ENCODE measurements at places on chromosomes 7 and 10.

- H3K4me1 ChIP-seq = peaks cover 37% of the 10 kb centered on the region
- H3K36me3 ChIP-seq = no peaks in the 10 kb centered on the region
- no peaks in the 10 kb centered on the region for H3K27me3 ChIP-seq
- H3K27ac ChIP-seq = no peak overlapping the region
- H3K4me3 ChIP-seq = no peak overlapping the region
Measured at GRCh38 chr7:101939136-101939695, 121.8 kb downstream of the CUX1 start.

DNA sequence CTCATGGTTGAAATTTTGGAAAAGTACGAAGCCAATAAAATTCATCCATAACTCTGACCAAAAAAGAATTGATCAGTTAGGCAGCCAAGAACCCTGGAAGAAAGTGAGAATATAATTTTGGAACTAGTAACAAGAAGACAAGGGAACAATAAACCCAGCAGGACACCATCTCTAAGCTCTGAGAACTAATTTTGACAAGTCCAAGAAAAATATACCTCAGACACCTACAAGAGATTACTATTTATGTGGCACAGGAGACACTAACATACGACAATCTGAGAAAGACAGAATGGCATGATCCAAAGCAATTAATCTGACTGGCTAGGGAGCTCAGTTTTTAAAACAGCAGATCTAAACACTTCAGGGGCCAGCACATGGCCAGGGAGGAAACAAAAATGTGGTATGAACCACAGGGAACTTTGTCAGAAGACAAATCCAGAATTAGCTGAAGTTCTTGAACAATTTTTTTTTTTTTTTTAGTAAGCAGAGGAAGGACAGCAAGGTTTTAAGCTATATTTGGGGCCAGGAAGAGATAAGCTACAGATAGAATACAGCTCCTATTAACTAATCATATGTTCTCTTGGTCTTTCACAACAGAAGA, 38.9 kb downstream of the PARD3 start:
- no peak overlapping the region for H3K27ac ChIP-seq
- H3K4me3 ChIP-seq = no peak overlapping the region
- no peak for DNase-seq
- H3K36me3 ChIP-seq = no peaks in the 10 kb centered on the region

DNA sequence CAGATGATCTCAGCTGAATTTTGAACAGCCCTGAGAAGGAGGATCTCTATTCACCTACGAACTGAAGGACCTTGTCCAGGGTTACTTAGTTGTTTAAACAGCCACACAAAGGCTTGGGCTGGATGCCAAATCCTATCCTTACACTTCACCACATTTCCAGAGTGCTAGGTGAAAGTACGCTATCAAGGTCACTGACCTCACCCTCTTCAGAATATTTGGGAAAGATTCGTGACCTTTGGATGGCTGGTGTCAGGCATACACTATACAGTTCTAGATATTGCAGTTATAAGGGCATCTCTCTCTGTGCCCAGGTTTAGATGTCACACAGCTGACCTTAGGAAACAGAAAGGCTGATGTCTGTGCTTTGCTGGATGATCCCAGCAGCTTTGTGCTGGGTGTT, 61.2 kb upstream of the ABLIM1 start:
- peaks cover 10% of the 10 kb centered on the region for H3K27me3 ChIP-seq
- H3K27ac ChIP-seq = no peak overlapping the region
- peaks cover 13% of the 10 kb centered on the region for H3K4me1 ChIP-seq
- no peaks in the 10 kb centered on the region for H3K36me3 ChIP-seq
- DNase-seq = no peak

DNA sequence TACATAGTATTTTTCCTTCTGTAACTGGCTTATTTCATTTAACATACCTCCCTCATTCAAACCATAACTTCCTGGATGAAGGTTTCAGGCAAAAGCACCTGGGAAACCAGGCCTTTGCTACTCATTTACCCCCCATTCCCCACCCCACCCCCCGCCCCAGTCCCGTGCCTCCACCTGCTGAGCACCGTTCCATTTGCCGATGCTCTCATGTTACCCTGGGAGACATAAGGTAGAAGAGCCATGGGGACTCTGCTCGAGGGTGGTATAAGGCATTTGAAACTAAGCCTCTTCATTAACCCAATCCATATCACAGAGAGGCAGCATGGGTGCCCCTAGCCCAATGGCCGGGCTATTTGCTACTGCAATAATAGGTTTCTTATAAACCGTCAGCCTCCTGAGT, 22.2 kb upstream of the MCM10 start:
- no peak overlapping the region for H3K27ac ChIP-seq
- no peak for DNase-seq
- H3K4me1 ChIP-seq = no peaks in the 10 kb centered on the region
- H3K4me3 ChIP-seq = no peak overlapping the region

DNA sequence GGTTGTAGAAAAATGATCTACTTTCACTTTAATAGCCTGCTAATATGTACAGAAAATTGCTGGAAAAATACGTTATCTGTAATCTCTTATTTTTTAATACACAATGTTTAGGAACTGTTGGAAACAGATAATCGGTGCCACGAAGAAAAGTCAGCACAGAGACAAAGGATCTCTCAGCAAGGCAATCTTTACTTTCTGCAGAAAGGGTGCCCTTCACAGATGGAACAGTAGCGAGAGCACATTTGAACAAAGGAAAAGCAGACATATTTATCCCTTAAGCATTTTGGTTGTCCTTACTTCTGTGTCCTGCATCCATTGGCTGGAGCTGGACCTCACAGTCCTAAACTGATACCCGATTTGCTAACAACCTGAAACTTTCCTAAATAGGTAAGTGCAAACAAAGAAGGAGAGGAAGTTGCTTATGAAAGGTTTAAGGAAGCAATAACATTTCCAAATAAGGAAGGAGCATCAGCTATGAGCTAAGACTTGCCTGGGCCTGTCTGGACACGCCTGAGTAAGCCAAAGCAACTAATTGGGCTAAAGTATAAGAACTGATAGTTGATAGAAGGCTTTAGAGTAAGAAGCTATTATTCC, 640.0 kb downstream of the SH2D4B start:
- no peak overlapping the region for H3K27ac ChIP-seq
- no peaks in the 10 kb centered on the region for H3K4me1 ChIP-seq
- DNase-seq = no peak
- H3K4me3 ChIP-seq = no peak overlapping the region

GRCh38 chr10:97032624-97033023, 153.1 kb downstream of the SLIT1 start:
- no peaks in the 10 kb centered on the region for H3K36me3 ChIP-seq
- peaks cover 26% of the 10 kb centered on the region for H3K27me3 ChIP-seq
- DNase-seq = peak; percentile 11
- H3K27ac ChIP-seq = no peak overlapping the region
- no peaks in the 10 kb centered on the region for H3K4me1 ChIP-seq

GRCh38 chr10:4315551-4315950, 510.5 kb upstream of the AKR1E2 start:
- H3K36me3 ChIP-seq = no peaks in the 10 kb centered on the region
- H3K4me1 ChIP-seq = peaks cover 22% of the 10 kb centered on the region
- H3K27ac ChIP-seq = peak overlapping the region; percentile 82
- DNase-seq = peak; percentile 69
- no peaks in the 10 kb centered on the region for H3K27me3 ChIP-seq

DNA sequence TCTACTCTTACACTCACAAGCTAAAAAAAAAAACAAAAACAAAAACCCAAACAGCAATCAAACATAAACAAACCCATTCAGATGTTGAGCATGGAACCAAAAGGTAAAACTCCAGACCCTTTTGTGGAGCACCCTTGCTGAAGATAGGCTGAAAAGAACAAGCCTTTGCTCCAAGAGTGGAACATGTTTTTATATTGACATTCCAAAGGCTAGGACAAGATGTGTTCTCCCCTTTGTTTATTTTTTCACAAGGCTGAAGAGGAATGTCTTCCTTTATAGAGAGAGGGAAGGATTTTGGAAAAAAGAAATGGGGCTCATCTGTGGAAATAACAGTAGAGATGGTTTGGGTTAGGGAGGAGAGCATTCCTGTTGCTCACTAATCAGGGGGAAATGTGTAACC, 87.2 kb upstream of the ELMO1 start:
- H3K4me3 ChIP-seq = no peak overlapping the region
- no peaks in the 10 kb centered on the region for H3K36me3 ChIP-seq
- no peaks in the 10 kb centered on the region for H3K4me1 ChIP-seq

GRCh38 chr7:22137466-22137865, 191.8 kb upstream of the CDCA7L start:
- no peaks in the 10 kb centered on the region for H3K36me3 ChIP-seq
- H3K27me3 ChIP-seq = no peaks in the 10 kb centered on the region
- peaks cover 17% of the 10 kb centered on the region for H3K4me1 ChIP-seq
- H3K27ac ChIP-seq = peak overlapping the region; percentile 78

DNA sequence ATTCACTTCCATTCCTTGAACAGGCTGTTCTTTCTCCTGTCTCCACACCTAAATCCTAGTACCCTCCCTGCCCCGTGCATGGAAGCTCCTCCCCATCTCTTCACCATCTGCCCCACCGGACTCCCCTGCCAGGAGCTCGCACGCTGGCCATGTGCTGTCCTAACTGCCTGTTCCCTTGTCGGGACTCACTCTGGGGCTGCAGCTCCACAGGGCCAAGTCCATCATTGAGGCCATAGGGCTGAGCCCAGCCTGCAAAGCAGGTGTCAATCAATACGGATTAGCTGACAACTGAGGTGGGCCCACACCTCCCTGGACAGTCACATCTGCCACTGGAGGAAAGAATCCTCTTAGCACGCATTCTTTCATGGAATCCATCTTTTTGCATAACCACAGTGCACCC, 41.4 kb upstream of the DMBT1 start:
- H3K36me3 ChIP-seq = no peaks in the 10 kb centered on the region
- no peak overlapping the region for H3K4me3 ChIP-seq
- no peaks in the 10 kb centered on the region for H3K27me3 ChIP-seq

DNA sequence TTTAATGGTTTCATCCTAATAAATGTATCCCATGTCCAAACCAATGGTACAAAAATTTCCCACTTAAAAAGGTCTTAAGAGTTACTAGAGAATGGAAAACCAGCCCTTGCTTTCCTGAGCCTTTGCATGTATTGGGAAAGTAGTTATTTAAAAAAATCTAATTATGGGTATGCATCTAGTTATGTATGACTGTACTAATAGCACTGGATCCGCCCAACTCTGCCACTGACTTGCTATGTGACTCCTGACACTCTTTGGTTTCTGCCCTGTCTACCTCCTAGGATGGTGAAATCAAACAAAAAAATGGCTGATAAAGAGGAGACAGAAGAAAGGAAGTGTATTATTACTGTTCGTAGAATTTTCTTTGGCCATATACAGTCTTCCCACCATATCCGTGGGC, 110.4 kb upstream of the CCDC6 start:
- no peaks in the 10 kb centered on the region for H3K27me3 ChIP-seq
- no peak overlapping the region for H3K27ac ChIP-seq
- no peak overlapping the region for H3K4me3 ChIP-seq
- H3K36me3 ChIP-seq = no peaks in the 10 kb centered on the region

DNA sequence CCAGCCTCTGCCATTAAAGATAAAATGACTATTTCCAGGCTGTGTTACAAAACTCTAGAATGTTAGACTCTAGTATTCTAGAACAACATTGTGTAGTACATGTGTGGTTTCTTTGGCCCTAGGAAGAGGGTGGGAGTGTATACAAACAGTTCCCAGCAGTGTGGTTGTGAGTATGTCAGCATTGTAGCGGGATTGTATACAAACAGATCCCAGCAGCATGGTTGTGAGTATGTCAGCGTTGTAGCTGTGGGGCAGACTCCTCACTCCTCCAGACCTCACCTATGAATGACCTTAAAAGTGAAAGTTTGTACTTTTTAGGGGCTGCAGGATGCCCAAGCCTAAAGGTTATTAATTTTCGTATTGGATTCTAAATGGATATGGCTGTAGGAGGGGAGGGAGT, 6.9 kb upstream of the ACSL5 start:
- no peaks in the 10 kb centered on the region for H3K27me3 ChIP-seq
- peaks cover 18% of the 10 kb centered on the region for H3K4me1 ChIP-seq
- no peak overlapping the region for H3K27ac ChIP-seq

- no peaks in the 10 kb centered on the region for H3K36me3 ChIP-seq
- peak; percentile 95 for DNase-seq
- H3K4me3 ChIP-seq = peak overlapping the region; percentile 52
- H3K27ac ChIP-seq = peak overlapping the region; percentile 99
- H3K4me1 ChIP-seq = peaks cover 23% of the 10 kb centered on the region
Measured at GRCh38 chr7:2018569-2019460, 213.9 kb downstream of the MAD1L1 start.

DNA sequence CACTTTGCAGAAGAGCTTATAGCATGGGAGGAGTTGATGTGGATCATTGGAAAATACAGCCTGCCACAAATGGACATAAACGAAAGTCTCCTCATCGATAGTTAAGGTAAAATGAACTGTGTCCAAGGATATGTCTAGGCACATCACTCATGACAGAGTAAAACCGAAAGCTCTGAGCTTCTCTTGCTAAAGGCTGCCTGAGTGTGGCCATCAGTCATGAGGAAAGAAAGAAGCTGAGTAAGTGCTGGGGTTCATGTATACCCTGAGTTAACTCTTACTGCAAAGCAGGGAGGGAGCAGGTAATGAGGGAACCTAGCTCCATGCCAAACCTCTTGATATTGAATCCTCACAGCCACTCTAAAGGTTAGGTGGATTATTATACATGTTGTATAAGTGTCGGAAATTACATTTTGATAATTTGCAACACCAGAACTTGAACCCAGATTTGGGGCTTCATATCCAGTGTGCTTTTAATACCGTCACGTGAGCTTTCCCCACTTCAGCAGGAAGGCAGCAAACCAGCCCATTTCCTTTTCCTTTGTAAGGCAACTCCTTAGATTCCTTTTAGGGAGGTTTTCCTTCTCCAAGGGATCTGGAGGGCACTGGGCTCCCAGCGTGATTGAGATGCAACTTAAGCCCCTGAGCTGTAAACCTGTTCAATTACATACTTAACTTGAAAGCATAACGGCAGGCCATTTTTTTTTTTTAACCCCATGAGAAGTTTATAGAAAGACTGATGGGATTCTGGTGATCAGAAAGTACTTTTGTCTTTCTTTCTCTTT, 215.0 kb downstream of the PHF14 start:
- DNase-seq = no peak
- no peak overlapping the region for H3K27ac ChIP-seq
- no peaks in the 10 kb centered on the region for H3K36me3 ChIP-seq
- H3K4me1 ChIP-seq = peaks cover 16% of the 10 kb centered on the region
- H3K27me3 ChIP-seq = no peaks in the 10 kb centered on the region

DNA sequence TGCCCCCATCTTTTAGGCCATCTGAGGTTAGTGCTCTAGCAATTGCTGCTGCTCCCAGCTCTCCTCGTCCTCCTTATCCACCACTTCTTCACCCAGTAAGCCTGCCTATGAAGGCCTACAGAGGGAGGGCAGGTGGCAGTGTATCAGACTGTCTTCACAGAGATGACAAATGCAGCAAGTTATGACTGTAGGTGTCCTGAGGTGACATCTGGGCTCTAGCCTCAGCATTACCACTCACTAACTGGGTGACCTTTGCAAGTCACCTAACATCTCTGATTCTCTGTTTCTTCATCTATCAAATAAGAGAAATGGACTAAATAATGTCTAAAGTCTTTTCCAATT, 151.6 kb downstream of the NOC3L start:
- no peaks in the 10 kb centered on the region for H3K27me3 ChIP-seq
- no peak for DNase-seq
- no peaks in the 10 kb centered on the region for H3K36me3 ChIP-seq

GRCh38 chr10:82267465-82267864, 392.5 kb downstream of the NRG3 start:
- no peaks in the 10 kb centered on the region for H3K27me3 ChIP-seq
- no peaks in the 10 kb centered on the region for H3K4me1 ChIP-seq
- no peaks in the 10 kb centered on the region for H3K36me3 ChIP-seq
- DNase-seq = no peak
- no peak overlapping the region for H3K27ac ChIP-seq

- no peaks in the 10 kb centered on the region for H3K4me1 ChIP-seq
- H3K27ac ChIP-seq = no peak overlapping the region
- H3K27me3 ChIP-seq = no peaks in the 10 kb centered on the region
- no peak for DNase-seq
- H3K4me3 ChIP-seq = no peak overlapping the region
Measured at GRCh38 chr7:154415709-154416399, 363.7 kb downstream of the DPP6 start.

Data from GM23248 (cell line).